ENCODE measurements at places on chromosomes 16 and 17.

DNA sequence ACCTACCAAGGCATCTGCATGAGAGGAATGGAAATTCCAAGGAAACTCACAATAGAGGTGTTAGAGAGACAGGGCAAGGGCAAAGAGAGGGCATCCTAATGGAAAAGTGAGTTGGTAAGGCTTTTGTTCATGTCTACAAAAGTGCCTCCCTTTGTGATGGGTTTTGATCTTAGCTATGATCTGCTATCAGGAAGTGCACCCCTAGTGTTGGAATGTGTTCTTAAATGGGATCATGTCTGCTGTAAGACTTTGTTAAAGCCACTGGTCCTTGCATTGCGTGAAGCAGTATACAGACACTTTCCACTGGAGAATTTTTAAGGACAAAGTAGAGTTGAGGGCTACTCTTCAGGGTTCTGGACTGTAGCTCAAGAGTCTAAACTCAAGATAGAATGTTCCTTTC, 92.0 kb downstream of the MAP2K6 start:
- no peak for DNase-seq

- no peak for DNase-seq
Measured at GRCh38 chr16:12406926-12407690, 396.6 kb downstream of the CPPED1 start.

DNA sequence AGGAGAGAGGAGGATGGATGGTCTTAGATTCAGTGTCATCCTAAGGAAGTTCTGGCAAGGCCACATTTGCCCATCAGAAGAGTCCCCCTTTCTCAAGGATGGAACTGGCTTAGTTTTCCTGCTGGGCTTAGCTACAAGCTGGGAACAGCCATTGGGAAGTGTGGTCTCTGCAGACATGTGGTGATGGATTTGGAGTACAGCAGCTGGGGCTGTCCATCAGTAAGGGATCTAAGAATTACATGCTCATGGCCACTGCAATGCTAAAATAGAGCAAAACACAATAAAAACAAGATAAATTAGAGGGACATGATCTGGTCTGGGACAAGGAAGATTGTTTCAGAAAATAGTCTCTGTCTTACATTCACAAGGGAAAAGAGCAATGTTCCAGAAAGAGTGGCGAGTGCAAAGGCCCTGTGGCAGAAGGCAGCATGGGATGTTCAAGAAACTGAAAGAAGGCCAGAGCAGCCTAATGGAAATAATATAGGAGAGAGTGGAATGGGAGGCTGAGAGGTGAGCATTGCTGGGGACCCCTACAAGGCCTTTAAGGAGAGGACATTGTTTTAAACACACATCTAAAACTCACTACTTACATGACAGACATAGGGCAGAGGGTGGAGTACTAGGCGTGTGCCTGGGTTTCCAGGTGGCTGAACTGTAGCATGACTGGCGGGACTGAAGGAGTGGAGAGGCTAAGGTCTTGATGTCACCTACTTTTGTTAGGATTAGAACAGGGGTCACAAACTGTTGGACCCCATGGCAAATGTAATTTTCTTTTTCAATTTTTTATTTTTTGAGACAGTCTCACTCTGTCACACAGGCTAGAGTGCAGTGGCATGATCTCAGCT, 17.0 kb upstream of the TOX3 start:
- DNase-seq, result no peak

GRCh38 chr17:67016039-67016762, 28.2 kb upstream of the CACNG1 start:
- DNase-seq, result no peak

- DNase-seq, result no peak
Measured at GRCh38 chr17:68255731-68256538, 8.1 kb downstream of the AMZ2 start.

DNA sequence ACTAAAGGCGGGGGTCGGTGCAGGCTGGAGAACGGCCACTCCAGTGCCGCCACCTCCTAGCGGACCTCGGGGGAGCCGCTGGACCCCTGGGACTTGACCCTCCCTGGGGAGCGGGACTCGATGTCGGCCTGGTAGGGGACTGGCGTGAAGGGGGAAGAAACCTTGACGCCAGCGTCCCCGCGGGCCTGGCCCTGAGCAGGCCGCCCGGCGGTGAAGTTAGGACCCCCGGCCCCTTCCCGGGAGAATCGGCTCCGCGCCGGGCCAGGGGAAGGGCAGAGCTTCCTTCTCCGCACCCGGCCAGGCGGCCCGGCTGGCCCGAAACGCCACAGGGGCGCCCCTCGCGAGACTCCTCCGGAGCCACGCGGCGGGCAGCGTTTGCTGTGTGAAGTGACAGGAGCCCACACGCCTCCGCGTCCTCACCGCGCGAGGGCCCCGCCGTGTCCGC, 389 bp downstream of the DUS1L start:
- no peak for DNase-seq

GRCh38 chr17:81074875-81075274, 39.9 kb downstream of the BAIAP2 start:
- no peak for DNase-seq

- no peak for DNase-seq
Measured at GRCh38 chr17:31604936-31605335, 213.5 kb downstream of the RAB11FIP4 start.

- peak; percentile 71 for DNase-seq
Measured at GRCh38 chr17:40314584-40314956, 5.6 kb downstream of the RARA start.

DNA sequence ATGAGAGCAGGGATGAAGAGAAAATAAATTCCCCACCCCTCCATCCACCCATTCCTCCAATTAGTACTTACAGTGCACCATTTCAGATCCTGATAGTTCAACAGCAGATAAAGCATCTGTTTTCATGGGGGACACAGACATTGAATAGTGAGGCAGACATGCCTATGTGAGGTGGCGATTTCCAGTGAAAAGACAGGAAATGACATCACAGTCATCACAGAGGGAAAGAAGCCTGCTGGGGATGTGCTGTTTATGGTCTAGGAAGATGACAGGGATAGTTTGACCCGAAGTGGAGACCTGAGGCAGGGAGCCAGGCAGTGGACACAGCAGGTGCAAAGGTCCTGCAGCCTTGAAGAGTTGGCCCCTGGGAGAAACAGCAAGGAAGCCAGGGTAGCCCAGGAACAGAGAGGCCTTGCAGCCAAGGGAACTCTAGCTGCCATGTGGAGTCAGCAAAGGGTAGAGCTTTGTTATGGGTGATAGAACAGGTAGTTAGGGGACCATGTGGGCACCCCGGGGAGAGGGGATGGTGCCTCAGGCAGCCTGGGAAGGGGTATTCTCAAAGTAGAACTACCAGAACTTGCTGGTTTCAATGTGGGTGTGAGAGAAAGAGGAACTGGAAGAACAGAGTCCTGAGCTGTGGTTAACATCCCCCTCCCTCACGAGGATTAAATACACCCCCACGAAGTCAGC, 256.6 kb downstream of the CPPED1 start:
- no peak for DNase-seq

DNA sequence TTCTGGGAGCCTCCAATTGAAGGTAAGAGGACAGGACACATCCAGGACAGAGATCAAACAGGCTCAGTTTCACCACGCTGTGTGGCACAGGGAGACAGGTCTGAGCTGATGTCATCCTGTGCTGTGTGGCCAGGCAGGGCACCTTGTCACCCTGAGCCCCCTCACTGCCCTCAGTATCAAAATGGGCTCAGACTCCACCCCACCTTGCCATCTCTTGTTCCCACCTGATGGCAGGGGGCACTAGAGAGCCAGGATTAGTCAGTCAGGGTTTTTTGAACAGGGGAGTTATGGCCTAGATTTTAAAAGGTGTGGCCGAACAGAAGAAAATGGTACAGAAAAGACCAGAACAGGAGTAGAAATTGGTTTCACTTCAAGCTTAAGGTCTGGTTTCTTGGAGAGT, 2.6 kb downstream of the KAT2A start:
- no peak for DNase-seq

DNA sequence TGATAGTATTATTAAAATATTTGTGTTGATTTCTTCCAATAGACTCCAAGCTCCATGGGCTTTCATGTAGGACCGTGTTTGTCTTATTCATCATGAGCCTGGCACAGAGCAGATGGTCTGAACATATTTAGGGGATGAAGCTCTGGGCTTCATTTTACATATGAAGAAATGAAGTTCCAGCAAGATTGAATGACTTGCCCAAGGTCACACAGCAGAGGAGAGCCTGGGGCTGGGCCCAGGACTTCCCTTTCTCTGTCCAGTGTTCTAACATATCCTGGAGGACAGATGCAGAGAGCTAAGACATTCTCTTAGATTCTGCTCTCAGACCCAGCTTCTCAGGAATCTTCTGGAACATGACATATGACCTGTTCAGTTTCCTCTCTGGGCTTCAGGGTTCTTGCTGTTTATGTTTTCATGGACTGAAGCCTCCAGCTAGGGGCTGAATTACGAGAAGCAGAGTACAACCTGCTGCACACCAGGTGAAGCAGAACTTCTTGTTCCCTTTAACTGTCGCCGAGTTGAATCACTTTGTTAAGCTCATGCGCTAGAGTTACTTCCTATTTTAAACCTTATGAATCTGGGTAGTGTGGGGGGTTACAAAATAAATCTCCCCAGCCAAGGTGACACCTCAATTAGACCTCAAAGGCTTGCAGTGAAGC, 53.6 kb downstream of the GPRC5B start:
- no peak for DNase-seq

- DNase-seq, result no peak
Measured at GRCh38 chr16:73499276-73499675, 451.3 kb upstream of the ZFHX3 start.

DNA sequence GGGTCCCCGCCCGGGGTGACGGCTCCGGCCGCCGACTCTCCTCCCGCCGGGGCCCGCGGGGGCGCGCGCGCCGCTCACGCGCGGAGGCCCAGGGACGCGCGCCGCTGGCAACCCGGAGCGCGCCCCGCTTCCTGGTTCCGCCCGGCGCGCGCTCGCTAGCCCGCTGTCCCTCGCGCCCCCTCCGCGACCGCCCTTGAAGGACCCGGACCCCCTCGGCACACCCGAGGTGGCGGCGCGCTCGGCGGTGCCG, at the start of gene STAT5B:
Gene STAT5B, minus strand, starts transcription at position 33 of the 250 bp plus-strand sequence. CDS start 44,264 bp downstream, outside the sequence.
- peak; percentile 49 for DNase-seq

GRCh38 chr17:56995766-56996165, 17.8 kb downstream of the SCPEP1 start:
- no peak for DNase-seq

- DNase-seq, result no peak
Measured at GRCh38 chr17:31313982-31314781, at the start of gene EVI2B. EVI2B (minus strand) TSS chr17:31314054; CDS start chr17:31305609, 8,445 bp downstream.

DNA sequence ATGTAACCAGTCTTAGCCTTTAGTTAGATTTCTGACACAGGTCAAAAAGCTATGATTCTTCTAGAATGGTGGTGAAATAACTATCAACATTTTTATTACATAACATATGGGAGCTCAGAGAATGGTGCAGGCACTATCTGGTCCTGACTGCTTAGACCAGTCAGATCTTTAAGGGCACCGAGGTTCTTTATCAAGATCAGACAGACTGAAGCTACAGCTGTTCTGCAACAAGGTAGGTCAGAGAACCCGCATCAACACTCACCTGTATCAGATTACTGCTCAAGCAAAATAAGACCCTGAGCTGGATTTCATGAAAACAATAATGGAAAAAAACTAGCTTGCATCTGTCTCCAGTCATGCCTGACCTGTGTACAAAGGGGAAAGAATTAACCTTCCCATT, 160.4 kb downstream of the KCNJ2 start:
- peak; percentile 25 for DNase-seq

DNA sequence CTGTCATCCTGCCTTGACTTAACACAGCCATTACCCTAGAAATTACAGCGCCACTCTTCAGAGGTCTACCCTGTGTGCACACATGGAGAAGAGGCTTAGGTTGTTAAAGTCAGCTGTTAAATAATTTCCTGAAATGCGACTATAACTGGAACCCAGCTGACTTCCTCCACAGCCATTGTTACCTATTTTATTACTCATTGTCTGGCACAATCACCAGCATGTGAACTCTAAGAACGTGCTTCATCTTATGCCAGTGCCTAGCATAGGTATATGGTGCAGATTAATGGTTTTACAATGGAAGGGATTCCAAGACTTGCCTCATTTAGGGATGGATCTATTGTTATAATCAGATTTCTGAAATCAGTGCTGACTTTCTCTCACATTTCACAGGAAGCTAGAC, 11.9 kb downstream of the RDM1 start:
- no peak for DNase-seq

DNA sequence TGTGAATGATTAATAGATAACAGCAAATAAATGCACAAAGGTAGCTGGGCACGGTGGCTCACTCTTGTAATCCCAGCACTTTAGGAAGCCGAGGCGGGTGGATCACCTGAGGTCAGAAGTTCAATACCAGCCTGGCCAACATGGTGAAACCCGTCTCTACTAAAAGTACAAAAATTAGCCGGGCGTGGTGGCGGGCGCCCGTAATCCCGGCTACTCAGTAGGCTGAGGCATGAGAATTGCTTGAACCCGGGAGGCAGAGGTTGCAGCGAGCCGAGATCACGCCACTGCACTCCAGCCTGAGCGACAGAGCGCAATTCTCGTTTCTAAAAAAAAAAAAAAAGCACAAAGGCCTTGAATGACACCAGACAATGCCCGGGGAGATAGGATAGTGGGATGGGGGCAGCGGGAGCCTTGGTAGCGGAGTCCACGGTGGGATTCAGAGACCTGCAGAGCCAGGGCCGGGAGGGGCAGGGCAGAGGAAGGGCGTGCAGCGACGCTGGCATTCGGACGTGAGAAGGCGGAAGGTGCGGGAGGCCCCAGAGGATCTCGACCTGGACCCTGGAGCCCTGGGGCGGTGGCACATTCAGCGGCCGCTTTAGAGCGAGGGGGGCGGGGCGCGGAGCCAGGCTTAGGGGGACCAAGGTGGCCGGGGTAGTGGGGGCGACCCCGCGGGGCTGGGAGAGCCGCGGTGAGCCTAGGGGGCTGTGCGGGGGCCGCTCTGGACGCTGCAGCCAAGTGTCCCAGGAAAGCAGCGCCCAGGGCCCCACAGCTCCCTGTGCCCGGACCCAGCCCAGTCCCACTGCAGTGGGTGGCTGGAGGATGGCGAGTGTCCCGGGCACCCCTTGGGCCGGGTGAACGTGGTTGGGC, 999 bp upstream of the FLYWCH2 start:
- no peak for DNase-seq

DNA sequence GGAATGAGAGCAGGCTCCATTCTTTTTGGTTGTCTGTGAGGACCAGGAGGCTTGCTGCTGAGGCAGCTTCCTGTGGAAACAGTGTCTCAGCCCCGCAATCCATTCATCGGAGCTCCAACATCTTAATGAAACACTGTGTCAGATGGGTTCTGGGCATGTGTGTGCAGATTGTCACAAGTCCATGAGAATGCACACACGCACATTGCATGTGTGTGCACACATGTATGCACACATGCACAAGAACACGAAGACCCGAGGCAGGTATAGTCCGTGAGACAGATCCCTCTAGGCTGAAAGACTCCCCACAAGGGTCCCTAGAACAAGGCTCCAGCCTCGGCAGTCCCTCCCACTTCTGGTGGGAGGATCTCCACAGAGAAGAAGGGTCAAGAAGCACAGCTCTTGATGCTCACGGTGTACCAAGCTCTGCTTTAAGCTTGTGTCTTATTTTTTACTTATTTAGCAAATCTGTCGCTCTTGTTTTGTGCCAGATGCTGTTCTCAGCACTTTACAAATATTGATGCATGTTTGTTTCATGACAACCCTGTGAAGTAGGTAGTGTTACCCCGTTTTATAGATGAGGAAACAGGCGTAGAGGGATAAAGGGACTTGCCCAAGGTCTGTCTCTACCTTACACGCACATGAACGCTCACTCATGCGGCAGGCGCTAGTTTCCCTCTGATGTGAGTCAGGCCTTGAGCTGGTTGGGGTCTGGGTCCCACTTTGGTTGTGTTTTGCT, 213.1 kb downstream of the SEC14L1 start:
- no peak for DNase-seq

- DNase-seq, result no peak
Measured at GRCh38 chr16:71373073-71373472, 14.6 kb downstream of the CALB2 start.

GRCh38 chr16:17718495-17718894, 247.7 kb upstream of the XYLT1 start:
- DNase-seq, result no peak

- DNase-seq, result no peak
Measured at GRCh38 chr16:66927918-66928649, 2.7 kb upstream of the RRAD start.

All from NCI-H1092 (cell line).